GM20000 (cell line): ENCODE measurements at places on chromosomes 12 and 14.

GRCh38 chr14:71583194-71583593 is 349.0 kb upstream of the RGS6 start:
- no peak for DNase-seq

DNA sequence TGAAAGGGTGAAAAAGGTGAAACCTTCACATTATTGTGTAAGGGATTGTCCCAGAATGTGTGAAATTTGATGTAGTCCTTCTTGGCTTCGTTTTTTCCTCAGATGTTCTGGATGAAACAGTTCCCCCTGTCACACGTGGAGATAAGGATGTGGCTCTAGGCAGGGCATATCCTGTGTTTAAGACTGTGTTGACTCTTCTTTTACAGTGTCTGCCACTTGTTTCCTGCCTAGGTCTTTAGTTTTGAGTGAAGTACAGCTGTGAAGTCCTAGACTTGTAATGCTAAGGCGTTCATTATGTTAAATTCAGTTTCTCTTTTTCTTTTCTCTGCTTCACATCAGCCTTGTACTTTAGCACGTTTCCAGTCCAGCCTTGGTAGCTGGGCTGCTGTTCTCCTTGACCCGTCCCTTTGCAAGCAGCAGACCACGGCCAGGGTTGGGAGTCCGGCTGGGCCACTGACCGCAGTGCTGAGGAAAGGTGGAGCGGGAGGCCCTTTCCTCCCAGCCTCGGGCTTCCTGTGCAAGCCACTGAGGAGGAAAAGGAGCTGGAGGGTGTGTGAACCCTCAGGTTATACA is 59.1 kb downstream of the RASSF3 start:
- DNase-seq = peak; percentile 46

GRCh38 chr14:99026471-99026870 is 245.5 kb downstream of the BCL11B start:
- DNase-seq = no peak

GRCh38 chr14:65949711-65950516 is 536.3 kb upstream of the CCDC196 start:
- DNase-seq = peak; percentile 15

GRCh38 chr14:58362798-58363412 is 32.8 kb upstream of the TOMM20L start:
- peak; percentile 19 for DNase-seq

DNA sequence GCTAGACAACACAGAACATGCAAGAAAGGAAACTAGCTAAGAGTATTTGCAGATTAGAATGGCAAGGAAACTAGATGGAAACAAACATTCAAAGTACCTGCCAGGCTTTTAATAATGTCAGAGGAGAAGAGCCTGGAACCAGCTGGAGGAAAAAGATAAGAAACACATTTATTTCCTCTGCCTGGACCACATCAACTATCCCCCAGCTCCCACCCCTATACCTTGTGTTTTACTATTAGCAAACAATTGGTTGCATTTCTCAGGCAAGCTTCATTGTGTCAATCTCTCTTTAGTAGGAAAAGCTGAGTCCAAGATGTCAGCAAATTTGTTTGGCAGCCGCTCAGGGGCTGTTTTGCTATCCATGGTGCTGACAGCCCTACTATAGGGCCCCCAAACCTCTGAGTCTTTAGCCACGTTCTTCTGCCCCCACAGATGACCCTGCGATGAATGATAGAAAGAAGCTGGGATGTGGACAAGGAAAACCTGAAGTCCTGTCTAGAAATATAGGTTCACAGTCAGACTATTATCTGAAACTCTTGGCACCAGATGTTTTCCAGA is 11.6 kb upstream of the SYNDIG1L start:
- DNase-seq = no peak

- DNase-seq = no peak
These were observed 51.9 kb upstream of the PTHLH start for GRCh38 chr12:28024231-28024995.

GRCh38 chr12:97097734-97098133 is 190.7 kb downstream of the NEDD1 start:
- DNase-seq = no peak

GRCh38 chr12:95411057-95411456 is 62.9 kb upstream of the METAP2 start:
- DNase-seq = no peak

GRCh38 chr12:102421802-102422583 is 58.4 kb downstream of the IGF1 start:
- DNase-seq = no peak

- DNase-seq = no peak
These were observed 374.6 kb upstream of the SYT1 start for GRCh38 chr12:78489990-78490389.

DNA sequence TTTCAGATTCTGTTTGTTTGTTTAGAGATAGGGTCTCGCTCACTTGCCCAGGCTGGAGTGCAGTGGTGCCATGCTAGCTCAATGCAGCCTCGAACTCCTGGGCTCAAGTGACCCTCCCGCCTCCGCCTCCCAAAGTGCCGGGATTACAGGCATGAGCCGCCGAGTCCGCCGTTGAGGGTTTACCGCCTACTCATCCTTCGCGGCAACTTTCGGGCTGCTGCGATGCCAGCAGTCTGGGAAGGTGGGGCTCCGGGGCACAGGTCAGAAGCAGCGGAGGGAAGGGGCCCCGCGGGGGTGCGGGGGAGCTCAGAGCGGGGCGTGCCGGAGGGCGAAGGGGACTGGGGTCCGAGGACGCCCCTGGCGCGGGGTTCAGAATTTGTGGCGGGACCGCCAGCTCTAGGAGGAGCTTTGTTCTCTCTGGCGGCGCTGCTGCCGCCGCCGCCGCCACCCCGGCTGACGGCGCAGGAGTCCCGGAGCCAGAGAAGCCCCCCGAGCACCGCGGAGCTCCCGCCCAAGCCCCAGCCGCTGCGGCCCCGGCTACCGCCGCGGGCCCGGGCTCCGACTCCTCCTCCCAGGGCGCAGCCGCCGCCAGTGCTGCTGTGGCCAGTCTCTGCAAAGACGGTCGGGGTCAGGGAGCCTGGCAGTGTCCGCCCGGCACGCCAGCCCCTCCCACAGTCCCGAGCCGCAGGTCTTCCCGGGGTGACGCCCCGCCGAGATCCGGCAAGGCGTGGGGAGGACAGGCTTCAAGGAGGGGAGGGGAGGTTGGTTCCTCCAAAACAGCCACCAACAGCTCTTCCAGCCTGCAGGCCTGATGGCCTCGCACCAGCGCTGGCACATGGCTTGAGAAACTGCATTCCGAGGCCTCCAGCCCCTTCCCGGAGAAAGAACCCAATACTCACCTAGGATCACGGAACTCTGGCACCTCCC is 10.9 kb upstream of the KRT77 start:
- no peak for DNase-seq
